Activated CD4-positive, alpha-beta memory T cell treated with anti-CD3 and anti-CD28 coated beads for 36 hours (primary cell): ENCODE measurements at places on chromosomes 4 and X. TPM values are rescaled to one million over a fixed set of nuclear protein-coding genes. Genes with fewer than 3 reads are reported as not detected.

DNA sequence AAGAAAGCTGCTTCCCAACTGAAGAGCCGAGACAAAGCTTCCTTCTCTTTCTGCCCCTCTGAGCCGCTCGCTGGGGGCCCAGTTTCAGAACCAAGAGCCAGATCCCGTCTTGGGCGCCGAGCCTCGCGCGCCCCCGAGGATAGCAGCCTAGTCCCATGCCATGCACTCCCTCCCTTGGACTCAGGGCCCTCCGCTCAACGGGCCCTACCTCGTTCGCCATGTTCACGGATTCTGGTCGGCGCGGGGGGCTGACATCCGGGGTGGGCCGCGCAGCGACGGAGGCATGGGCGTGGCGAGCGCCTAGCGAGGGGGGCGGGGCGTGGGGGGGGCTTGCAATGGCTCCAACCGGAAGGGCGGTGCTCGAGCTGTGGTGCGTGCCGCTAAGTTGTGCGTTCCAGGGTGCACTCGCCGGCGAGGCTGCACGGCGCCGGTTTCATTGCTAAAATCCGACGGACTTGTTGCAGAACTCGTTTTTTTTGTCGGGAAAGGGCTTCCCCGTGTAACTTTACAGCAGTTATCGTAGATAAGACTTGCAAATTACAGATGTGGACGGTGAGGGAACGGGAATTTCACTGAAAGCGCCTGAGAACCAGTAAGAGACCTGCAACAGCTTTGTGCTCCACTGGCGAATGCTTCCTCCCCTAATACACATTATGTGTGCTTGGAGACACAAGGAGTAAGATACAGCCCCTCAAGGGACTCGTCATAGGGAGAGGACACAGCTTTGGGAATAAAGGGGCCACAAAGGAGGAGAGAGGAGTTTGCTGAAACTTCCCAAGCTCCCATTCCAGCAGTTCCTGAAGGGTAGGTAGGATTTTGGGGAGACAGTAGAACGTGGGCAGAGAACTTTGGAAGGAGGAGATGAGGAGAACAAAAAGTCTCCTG, at the start of gene ADH5:
ADH5 (minus strand) TSS at position 308 of the 885 bp plus-strand sequence; CDS start at position 220, 88 bp downstream.
- DNase-seq: peak; percentile 95

The VSIG1 gene
- 1.1 TPM for total RNA-seq

The TCP11X2 gene
- total RNA-seq: not detected

The CT55 gene
- total RNA-seq: not detected

- DNase-seq: no peak
These were observed 363.8 kb upstream of the FTHL17 start for GRCh38 chrX:31435592-31435991.

DNA sequence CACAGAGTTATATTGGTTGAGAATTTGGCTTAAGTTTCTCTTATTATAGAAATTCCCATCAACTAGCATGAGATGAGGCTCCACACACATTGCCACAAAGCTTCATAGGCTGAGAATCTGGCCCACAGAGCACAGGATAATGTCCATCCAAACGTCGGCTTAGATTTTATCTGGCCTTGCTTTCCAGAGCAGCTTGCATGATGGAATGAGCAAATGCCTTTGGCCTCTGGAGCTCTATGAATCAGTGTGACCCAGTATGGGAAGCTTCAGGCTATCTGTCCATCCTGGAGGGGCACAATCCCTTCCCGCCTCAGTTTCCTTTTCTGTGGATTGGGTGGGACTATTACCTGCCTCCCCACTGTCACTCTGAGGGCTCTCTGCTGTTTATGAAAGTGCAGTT, 131.5 kb upstream of the NDP start:
- DNase-seq: no peak

GRCh38 chr4:152939621-152940020, 3.5 kb downstream of the FHDC1 start:
- no peak for DNase-seq

DNA sequence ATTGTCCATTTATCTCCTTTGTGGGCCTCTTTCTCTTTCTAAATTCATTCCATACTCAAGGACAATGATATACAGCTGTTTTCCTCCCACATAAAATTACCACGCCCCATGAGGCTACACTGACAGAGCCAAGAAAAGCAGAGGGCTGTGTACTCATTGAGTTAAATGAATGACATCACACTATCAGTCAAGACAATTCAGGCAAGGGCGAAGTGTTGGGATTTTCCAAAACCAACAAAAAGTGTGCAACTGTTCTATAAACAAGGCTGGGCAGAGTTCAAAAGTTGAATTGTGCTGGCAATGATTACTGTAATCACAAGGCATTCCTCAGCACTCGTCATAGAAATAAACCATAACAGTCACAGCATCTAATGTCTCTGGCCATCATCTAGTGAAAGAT, 799.6 kb upstream of the DIAPH2 start:
- DNase-seq: no peak

The EDNRA gene
- not detected for total RNA-seq

DNA sequence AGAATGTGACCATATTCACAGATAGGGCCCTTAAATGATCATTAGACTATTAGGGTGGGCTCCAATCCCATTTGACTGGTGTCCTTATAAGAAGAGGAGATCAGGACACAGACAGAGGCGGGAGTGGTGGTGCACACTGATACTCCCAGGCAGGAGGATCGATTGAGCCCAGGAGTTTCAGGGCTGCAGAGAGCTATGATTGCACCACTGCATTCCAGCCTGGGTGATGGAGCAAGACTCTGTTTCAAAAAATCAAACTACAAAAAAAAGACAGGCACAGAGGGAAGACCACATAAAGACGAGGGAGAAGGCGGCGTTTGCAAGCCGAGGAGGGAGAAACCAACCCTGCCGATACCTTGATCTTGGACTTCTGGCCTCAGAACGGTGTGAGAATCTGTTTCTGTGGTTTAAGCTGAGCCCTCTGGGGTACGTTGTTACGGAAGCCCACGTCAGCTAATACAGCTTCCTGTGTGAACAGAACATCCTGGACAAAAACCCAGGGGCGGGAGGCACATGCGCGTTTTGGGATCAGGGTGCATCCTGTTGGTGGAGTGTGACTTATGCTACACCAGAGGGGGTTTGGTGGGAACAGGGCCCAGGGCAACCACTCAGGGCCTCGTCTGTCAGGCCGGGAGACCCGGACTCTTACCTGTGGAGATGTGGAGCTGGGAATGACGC, 211.8 kb upstream of the PSAPL1 start:
- peak; percentile 20 for DNase-seq

GRCh38 chrX:26851981-26852380, 611.2 kb downstream of the PPP4R3C start:
- no peak for DNase-seq

DNA sequence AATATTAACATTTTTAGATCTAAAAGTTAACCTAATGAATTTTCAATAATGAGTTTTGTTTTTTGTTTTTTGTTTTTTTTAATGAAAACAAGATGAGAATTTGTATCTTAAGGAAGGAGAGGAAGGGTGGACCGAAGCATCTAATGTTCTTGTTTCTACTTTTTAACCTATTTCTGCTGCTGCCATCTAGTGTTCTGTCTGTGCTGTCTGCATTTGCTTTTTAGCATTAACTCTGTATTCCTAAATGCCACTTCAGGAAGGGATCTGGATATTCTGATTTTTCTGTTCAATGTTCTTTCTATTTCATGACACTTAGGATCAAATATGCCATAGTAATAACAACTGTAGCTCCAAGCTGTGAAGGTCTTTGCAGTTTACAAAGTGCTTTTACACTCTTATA, 161.7 kb downstream of the BRWD3 start:
- DNase-seq: no peak

The SASH3 gene
- 126 TPM for total RNA-seq

The DACH2 gene
- total RNA-seq: not detected

DNA sequence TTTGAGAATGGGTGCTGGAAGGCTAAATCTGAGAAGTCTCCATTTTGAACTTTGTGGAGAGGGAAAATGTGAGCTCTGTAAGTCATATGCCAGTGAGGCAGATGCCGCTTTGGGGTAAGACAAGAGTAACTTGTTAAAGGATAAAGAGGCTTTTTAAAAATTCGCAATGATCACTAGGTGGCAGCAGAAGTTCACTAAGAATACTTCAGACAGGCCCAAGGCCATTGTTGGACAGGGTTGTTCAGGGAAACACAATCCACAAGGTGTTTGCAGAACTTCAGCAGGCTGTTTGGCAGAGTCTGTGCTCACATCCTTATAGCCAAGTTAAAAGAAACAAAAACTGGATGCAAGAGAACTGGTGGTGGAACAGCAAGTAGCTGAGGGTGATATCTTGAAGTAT, 13.7 kb upstream of the PIGA start:
- DNase-seq: no peak

DNA sequence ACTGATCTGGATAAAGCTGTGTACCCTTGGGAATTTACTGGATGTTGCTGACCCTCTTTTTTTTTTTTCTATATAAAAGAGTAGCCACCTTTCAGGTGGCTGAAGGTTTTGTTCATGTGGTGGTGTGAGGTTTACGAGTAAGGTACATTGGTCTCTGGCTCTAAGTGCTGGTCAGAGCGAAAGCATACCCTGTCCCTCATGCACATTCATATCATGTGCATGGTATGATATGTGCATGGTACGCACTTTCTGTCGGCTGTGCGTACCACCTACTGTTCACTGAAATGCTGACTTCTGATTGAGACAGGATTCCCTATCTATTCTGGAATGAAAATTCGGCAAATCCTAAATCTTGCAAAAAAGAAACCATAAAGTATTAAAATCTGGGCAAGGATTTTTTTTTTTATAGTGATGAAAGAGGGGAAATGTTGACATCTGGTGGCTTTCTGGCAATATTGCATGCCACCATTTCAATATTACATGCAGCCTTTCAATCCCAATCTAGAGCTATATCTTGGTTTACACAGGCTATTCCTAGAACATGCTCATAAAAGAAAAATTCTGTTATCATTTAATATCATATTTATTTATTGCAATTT, 32.8 kb downstream of the FAM149A start:
- DNase-seq: no peak

The HSFX4 gene
- total RNA-seq: not detected

- no peak for DNase-seq
These were observed 42.9 kb downstream of the APOO start for GRCh38 chrX:23864742-23865326.

The SPARCL1 gene
- total RNA-seq: not detected

The FAM200B gene
- 8.9 TPM for total RNA-seq

GRCh38 chr4:152269448-152270191, 266.3 kb downstream of the FBXW7 start:
- no peak for DNase-seq

The ZBTB49 gene
- total RNA-seq: 4.3 TPM
